Glomerular endothelial cell (primary cell): ENCODE measurements at places on chromosomes 2 and 18. TPM values are rescaled to one million over a fixed set of nuclear protein-coding genes. Genes with fewer than 3 reads are reported as not detected.

DNA sequence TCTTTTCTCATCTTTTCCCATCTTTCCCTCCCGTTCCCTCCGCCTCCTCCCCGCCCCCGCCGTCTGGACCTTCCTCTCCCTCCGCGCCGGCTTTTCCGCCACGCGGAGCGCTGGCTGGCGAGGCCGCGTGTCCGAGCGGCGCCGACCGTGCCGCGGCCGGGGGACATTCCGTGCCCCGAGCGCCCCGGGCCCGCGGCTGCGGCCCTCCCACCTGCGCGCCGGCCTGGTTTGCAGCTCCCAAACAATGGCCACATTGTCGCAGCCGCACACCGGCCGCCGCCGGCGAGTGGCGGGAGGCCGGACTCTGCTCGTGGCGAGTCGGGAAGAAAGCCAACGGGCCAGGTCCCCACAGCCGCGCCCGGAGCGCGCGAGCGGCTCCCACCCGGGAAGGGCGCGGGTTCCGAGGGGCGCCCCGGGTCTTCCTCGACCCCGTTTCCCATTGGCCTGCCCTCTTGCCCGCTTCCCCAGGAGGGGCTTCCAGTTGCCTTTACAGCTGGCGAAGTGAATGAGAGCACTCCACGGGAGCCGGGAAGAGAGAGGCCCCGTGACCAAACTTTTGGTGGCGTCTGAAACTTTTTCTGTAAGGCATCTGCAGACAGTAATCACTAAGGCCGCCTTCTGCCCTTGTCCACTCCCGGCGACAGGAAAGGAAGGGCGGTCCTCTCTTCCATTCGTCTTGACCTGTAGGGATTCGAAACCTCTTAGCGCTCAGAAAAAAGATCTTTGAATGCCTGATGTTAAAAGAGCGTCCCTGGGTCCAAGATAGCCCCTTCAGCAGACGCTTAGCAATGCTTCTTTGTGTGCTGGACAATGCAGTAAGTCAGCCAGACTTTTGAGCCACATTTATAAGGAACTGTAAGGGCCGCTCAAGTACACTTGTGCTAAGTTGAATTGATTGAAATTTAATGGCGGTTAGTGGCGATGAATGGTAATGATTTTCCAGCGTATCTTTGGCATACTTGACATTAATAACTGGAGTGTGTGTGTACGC is 6.2 kb downstream of the GLI2 start:
- no peak for DNase-seq

DNA sequence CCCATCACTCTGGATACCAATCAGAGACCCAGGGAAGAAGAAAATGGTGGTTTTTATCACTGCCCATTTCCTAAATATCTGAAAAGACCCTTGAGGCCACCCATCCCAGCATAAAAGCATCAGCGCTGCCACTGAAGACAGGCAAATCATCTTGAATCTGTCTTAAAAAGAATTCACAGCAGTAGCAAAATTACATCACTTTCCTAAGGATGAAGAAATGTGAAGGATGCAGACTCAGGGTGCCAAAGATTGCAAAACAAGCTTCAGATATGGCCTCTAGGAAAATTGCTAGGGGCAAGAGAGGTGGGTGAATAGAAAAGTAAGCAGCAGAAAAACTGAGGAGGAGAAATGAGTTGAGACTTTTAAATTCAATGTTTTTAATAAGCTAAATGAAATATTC is 70.0 kb downstream of the SLC25A12 start:
- no peak for DNase-seq

GRCh38 chr2:109344270-109344805 is 215.3 kb downstream of the SH3RF3 start:
- DNase-seq, result no peak

Gene MC2R
- not detected in 2 replicates for total RNA-seq

Gene SRSF7
- 86.9 and 97.4 TPM in 2 replicates for total RNA-seq
